ENCODE measurements at places on chromosomes 12 and 14.
A peak's percentile ranks its signal among the peaks of the same experiment; 100 is the strongest.

- DNase-seq: no peak
Measured at GRCh38 chr12:5332551-5332950, 99.4 kb upstream of the NTF3 start.

DNA sequence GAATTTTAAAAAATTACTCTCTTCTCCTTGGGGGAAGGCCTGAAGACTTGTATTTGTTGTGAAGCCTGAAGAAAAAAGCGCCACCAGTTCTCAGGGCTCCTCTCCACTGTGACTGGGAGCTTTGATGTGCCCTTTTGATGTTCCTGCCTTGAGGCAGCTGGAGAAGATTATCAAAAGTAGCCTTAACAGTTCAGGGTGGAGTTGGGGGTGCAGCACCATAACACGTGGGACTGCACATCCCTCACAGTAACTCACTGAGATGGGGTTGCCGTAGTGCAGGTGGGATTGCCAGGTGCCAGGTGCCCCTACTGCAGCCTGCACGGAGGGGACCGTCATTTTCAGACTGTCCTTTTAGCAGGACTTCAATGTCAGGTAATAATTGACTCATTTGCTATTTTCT is 474.1 kb downstream of the ETNK1 start:
- DNase-seq: no peak

GRCh38 chr12:72610342-72610741 is 338.2 kb downstream of the TRHDE start:
- no peak for DNase-seq

DNA sequence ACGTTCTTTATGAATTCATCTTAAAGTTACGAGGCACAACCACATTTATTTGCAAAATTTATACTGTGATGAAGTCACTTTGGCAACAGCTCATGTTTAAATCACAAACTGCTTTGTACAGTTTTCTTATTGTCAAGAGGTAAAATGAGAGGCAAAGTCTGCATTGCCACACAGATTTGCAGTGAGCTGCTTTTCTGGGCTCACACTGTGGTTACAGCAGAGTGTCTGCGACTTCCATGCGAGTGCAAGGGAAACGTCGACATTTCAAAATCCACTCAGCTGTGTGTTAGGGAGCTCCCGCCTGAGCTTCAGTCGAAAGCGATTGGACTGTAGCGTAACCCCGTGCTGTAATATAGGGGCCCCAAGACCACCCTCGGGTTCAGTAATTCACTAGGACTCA is 13.0 kb downstream of the MTA1 start:
- no peak for DNase-seq

- no peak for DNase-seq
Measured at GRCh38 chr14:23063601-23064000, 6.3 kb upstream of the CDH24 start.

DNA sequence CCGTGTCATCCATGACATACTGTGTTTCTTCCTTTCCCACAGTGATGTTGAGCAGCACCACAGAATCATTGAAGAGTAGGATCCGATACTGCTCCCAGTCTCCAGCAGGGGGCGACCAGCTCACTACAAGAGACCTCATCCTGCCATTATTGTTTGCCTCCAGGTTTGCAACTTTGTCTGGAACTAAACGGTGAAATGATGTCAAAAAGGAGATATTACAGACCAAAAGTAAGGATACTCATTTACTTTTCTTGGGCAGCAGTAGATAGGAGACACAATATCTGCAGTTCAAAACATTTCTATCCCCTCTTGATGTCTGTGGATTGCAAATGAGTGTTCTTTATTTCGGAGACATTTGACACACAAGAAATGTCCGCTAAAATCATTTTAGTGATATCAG is 47.2 kb downstream of the PTPRB start:
- peak; percentile 64 for DNase-seq

GRCh38 chr14:71248194-71248593 is 340.9 kb downstream of the PCNX1 start:
- no peak for DNase-seq
